ENCODE measurements at places on chromosomes 11 and 22.

DNA sequence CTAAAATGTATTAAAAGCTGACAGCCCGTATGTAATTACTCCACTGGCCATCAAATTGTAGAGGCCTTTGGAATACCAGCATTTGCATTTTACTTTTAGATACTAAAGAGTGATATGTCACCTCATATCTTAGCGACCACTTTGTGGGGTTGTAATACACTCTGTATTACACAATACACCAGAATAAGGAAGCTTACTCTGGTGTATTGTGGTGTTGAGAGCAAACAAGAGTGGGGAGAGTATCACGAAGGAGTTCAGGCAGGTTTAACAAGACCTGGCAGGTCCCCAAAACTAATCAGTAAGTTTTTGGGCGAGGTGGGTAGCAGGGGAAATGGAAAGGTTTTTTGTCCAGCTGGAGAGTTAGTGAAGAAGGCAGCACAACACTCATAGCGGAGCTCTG is 3.2 kb downstream of the NUP50 start:
- peak; percentile 77 for DNase-seq

DNA sequence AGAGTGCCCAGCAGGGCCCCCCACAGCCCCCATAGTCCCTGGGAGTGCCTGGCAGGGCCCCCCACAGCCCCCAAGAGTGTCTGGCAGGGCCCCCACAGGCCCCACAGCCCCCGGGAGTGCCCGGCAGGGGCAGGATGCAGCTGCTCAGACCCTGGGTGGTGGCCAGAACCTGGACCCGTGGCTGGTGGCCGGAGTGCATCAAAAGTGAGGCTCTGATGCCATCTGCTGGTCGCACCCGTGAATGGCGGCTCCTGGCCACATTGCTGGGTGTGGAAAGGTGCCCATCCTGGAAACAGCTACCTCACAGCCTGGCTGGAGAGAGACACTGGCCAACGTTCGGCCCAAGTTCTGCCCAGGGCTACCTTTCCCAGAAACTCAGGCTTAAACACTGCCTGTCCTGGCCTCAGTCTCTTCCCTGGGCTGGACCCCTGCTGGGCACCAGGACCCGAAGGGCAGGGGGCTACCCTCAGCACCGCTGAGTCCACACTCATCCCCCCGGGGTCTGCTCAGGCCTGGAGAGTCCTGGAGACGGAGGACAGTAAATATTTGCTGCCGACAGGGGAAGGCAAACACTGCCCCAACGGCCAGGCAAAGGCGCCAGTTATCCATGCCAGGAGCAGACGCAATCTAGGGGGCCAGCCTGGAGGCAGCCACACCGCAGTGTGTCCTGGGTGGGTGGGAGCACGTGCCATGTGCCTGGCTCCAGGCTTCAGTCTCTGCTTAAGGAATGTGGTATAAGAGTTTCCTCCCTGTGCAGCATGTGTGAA is 4.4 kb downstream of the INS start:
- peak; percentile 68 for DNase-seq

- peak; percentile 82 for DNase-seq
These were observed 93.1 kb upstream of the ZC3H12C start for GRCh38 chr11:110000031-110000502.

DNA sequence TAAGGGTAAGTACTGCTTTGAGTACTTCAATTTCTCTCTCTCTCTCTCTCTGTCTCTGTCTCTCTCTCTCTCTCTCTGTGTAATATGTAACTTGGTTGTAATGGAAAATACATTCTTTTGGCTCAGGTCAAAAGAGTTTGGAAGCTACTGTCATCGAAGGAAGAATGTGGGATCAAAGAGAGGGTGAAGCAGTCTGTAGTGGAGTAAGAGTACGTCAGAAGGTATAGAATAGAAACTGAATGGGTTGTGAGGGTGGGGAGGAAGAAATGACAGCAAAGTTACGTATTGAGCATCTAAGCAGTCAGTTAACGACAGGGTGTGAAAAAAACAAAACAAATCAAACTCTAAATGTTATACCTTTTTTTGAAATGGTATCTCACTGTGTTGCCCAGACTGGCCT is 10.0 kb downstream of the NCAM1 start:
- no peak for DNase-seq

GRCh38 chr11:624705-625635 is at the start of gene CDHR5:
CDHR5 (minus strand) TSS chr11:624955; CDS start chr11:624902, 53 bp downstream.
- DNase-seq, result no peak

DNA sequence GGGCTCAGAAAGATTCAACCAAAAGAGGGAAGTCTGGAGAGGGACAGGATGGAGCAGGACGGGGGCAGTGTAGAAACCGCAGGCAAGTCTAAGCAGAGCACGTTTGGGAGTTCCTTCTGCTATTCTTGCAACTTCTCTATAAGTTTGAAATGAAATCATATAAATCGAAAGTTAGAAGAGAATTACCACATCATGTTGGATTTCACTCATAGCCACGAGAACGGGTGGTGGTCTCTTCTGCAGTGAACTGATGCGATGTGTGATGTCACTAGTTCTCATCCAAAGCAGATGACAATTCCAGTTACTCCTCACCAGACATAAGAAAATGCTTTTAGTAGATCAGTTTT is 36.0 kb downstream of the KCNQ1 start:
- DNase-seq, result peak; percentile 69

Measured in hematopoietic multipotent progenitor cell treated with erythropoietin and hydrocortisone succinate and interleukin-3 and kit ligand, for 4 days (in vitro differentiated cells).